ENCODE measurements at places on chromosomes 6 and 20.

DNA sequence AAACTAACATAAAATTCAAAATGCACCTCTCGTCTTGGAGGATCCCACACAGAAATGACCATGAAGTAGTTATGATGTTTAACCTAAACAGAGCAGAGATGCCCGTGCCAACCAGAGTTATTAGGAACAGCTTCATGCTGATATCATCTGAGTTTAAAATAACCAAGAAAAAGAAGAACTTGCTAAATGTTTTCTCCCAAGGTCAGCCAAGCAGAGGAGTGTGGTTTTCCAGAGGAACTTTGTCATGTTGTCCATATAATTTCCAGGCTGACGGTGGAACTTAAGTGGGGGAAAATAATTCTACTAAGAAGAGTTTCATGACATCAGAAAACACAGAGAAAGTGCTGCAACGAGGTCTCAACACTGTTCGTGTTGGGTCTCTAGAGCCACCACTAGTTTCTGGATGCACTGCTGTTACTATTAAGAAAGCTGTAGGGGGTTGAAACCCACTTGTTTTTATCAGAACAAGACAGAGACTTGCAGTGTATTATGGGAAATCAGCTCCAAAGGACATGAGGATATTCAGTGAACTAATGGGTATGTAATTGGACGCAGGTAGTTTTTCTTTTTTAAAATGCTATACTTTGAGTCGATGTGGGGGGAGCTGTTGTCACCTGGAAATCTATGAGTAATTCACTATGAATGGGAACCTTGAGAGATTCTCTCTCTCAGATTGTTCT, 5.2 kb downstream of the AGPAT4 start:
- DNase-seq = no peak

DNA sequence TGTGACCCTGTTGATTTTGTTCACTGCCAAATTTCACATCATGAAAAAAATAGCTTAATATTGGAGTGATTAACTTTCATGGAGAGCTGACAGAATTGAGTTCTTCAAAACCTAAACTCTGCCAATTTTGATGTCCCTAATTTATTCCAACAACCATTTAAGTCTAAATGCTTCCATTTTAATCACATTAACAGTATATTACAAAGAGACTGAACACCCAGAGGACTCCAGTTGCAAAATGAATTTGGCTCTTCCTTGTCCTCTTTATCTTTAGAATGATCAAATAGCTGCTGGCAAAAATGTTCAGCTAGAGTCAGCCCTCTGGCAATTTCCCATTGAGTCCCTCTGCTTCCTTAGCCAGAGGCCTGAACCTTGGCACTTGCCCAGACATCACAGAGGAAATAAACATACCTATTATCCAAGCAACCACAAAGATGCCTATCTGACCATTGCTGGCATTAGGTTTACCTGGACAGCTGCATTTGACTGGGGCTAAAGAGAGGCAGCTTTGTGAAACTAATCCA, 299.0 kb upstream of the STXBP5 start:
- DNase-seq = peak; percentile 11

GRCh38 chr20:49106328-49106727, 60.2 kb downstream of the CSE1L start:
- no peak for DNase-seq

- peak; percentile 58 for DNase-seq
Observed at GRCh38 chr6:51411496-51412125, 592.9 kb downstream of the TFAP2B start.

- DNase-seq = no peak
Observed at GRCh38 chr6:56683882-56684281, 41.2 kb upstream of the DST start.

DNA sequence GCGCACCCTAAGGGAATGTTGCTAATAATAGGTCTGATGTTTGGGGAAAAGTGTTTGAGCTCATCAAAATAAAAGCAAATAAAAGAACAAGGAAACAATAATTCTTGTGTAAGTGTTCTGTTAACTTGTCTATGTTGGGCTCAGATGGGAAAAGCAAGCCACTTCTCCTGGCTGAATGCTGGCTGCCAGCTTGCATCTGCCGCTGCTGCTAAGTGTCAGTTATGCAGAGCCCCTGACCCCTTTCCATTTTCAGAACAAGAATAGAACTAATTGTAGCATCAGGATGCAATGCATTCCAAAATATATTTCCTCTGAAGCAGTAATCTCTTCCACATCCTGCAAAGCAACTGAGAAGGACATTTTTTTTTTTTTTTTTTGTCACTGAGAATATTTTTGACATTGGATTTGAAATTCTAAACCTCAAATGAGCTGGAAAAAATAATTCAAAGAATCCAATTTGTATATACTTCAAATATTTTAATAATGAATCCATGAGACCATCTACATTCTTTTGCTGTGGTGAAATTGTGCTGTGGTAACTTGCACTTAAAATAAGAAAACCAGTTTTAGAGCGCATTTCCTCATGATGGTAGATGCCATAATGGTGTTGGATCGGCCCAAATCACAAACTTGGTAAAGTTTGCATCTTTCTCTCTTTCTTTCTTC, 43.9 kb upstream of the DEK start:
- no peak for DNase-seq

GRCh38 chr20:14481863-14482262, 144.5 kb upstream of the FLRT3 start:
- no peak for DNase-seq

DNA sequence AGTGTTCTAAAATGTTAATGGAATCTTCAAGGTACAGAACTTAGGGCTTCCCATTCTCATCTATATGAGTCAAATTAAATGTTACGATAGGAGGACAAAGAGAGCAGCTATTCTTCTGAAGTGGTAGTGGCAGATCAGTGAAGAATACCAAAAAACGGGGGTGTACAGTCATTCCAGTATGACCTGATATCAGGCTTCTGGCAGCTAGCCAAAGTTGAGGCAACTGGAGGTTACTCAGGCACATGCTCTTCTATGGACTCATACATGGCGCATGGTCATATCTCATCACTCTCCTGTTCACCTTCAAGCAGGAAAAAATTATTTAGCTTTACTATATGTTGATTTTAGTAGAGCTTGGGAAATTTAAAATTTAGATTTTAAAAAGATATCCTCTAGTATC, 1608.8 kb downstream of the GRIK2 start:
- DNase-seq = no peak

DNA sequence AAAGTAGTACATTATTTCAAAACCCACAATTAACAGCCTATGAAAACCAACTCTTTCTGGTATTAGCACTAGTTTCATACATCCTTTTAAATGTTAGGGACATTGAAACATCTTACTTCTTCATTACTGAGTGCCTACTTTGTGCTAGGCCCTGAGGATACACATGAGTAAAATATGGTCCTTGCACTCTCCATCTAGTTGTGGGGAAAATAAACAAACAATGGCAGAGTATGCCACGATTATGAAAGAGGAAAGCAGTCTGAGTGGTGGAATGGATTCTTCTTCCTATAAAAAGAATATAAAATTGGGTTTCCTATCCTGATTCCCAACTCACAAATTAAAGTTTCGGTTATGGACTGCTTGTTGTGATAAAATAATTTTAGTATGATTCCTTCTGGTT, 84.9 kb downstream of the ATXN1 start:
- no peak for DNase-seq

GRCh38 chr6:83258517-83258916, 65.4 kb downstream of the RWDD2A start:
- DNase-seq = no peak

Measured in NCI-H526 (cell line).